ENCODE measurements at places on chromosomes 3 and 15.

GRCh38 chr15:38879909-38880471, 315.4 kb upstream of the RASGRP1 start:
- no peak for DNase-seq

- DNase-seq = no peak
Observed at GRCh38 chr3:60250206-60250605, 1001.0 kb downstream of the FHIT start.

GRCh38 chr3:44987332-44987731, 11.3 kb downstream of the EXOSC7 start:
- no peak for DNase-seq

DNA sequence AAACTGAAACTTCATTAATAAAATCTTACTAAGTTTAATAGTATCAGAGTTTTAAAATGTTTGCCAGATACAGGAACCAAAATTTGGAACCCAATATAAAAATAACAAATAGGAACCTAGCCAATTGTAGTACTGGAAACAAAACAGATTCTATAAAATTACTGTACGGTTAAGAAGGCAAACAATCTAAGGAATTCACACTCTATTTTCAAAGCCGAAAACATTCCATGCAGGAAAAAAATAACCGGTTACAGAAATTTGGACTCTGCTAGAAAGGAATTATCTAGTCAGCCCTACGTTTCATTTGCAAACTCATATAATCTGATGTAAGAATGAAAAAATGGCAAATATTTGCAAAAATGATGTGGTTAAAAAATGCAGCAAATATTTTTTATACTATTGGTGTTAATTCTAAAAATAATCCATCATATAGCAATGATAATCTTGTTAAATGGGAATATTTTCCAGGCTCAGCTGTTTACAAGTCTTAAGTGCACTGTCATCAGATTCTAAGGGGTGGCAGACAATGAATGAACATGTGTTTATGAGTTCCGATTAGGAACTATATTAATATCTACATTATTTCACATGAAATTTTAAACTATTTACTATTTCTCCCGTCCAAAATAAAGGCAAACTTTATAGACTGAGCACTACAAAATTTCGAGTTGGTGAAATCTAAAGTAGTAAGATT, 58.1 kb downstream of the DCBLD2 start:
- no peak for DNase-seq

DNA sequence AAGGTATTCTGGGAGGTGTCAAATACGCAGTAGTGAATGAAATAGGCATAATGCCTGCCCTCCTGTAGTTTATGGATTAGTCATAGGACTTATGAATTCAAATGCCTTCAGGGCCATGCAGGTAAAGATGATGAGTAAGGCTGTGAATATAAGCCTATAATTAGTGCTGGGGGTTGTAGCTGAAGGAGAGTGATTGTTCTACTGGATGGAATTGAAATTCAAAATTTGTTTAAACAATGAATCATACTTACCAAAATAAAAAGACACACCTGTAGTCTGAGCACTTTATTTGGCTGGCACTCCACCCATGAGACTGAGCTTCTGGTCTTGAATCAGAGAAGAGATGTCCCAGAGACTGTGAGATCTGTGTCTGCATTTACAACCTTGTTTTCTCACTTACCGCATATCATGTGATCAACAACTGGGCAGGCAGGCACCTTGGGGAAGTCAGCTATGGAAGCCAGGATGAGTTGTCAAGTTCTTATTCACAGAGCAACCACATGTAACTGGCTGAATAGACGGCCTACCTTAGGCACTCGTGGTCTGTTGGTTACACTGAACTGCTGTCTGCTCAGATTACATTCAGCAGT, 291.8 kb downstream of the NAALADL2 start:
- no peak for DNase-seq

DNA sequence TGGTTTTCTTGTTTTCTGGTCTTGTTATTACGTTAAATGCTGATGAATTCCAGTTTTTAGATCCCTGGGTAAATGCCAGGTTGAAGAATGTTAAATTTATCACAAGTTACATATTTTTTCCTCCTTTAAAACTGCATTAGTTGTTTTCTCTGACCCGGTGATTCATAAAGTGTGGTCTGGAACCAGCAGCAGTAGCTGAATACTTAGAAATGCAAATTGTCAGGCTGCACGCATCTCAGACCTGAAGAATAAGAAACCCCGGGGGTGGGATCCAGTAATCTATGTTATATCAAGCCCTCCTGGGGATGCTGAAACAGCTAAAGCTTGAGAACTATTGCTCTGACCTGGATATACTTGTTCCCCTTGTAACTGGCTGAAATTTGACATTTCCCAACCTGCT, 69.1 kb downstream of the PEX5L start:
- no peak for DNase-seq

DNA sequence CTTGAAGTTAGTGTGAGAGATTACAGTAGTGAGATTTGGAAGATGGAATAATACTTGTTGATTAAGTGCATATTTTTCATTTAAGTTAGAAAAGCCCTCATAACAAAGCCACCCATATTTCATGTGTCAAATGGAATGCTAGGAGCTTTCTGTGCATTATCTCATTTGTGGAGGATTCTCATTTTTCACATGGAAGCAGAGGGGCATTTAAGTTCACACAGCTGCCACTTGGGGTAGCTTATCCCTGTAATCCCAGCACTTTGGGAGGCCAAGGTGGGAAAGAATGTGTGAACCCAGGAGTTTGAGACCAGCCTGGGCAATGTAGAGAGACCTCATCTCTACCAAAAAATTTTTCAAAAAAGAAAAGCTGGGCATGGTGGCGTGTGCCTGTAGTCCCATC, 55.2 kb downstream of the RAB7A start:
- no peak for DNase-seq

DNA sequence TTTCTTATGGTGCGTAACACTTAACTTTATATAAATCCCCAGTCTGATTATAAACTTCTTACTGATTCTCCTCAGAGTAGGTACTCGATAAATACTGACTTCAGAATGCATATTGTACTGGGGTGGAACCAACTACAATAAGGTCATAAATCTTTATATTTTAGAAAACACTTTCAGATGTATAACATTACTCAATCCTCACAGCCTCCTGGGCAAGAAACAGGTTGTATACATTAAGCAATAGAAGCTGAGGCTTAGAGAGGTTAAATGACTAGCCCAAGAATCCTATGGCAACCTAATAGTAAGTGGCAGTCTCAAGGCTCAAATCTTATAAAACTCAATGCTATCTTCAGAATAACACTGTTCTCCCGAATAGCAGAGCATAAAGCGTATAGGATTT, 9.1 kb downstream of the VPS13C start:
- DNase-seq = no peak

DNA sequence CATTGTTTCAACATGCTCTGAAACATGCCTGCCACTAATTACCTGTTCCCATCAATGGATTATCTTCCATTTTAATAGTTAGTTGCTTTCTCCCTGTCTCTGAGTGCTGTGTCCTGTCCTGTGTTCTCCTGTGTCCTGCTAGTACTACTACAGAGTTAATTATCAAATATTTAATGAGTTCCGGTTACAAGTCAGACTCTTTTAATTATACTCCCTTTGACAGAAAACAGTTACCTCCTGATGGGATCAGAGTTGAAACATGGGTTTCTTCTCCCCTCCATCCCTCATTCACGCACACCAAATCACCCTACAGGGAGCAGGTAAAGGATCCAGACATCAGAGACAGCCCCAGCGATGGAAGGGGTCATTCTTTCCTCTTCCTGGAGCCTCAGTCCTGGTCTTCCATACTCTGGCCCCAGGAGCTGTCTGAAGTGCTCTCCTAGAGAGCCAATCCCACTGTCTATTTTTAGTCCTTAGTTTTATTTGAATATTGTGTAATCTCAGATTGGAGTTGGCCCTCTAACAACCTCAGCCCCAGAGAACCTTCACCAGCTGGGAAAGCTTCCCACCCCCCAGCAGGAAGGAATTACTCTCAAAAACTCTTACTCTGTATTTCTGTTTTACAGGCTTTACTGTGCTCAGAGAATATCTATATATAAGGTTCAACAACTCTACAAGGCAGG, 137.0 kb upstream of the C2CD4B start:
- no peak for DNase-seq

DNA sequence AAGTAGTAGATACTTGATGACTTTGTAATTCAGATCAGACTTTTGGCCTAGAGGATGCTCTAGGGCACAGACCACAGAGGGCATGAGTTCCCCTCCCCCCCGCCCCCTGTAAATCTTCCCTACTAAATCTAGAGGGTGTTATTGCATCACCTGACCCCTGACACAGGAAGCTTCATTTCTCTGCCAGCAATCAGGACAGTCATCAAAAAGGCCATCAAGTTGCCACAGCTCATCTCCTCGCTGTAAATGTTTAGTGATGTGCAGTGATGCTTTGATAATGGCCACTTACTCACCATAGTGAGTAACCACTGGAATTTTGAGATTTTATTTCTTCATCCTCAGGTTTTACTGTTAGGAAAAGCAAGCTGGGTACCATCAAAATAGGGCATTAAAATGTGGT, 289.2 kb upstream of the CHRM5 start:
- no peak for DNase-seq

DNA sequence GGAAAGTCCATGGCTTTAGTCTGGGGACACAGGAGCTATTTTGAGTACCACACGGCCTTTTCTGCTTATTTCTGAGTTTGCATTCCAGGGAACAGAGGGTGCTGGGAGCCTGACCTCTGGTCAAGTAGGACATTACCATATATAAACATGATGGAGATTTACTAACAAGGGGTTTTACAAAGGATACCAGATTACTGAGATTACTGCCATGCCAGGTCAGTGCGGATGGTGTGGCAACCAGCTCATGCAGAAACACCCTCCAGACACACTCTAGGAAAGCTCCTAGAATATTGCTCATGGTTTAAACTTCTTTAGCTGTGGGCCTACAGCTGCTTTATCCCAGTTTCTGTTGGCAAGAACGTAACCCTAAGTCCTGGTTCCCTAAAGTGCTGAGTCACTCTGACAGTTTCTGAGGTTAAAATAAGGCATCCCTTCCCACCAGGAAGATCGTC, 54.3 kb upstream of the AGTR1 start:
- no peak for DNase-seq

DNA sequence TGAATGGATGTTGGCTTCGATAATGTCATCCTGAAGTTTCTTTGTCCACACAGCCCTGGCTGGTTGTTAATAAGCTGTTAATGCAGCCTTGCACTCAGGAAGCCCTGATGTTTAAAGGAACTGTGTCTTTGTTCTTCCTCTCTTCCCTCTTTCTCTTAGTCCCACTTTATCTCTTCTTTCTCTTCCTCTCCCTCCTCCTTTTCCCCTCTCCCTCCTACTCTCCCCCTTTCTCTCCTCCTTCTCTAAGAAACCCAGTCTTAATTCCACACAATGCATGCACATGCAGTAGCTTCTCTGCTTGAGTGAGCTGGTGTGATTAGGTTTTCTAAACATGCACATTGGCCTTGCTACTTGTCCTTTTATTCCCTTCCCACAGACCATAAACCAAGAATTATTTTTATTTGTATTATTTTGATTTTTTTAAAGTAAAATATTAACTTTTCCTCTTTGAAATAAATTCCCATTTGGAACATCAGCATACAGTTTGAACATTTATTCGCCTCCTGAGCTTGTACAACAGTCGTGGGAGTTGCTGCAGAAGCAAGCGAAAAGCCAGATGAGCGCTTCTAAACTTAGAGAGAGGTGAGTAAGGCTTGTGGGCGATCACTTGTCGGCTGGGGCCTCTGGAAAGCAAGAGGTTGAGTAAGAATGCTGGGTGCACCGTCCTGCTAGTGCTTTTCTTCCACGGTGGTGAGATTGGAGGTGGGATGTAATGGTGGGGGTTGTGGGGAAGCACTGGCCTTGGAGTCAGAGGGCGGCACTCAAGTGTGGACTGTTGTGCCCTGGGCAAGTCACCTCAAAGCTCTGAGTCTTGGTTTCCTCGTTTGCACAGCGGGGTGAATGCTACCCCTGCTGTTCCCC, 7.2 kb downstream of the GHRL start:
- no peak for DNase-seq

DNA sequence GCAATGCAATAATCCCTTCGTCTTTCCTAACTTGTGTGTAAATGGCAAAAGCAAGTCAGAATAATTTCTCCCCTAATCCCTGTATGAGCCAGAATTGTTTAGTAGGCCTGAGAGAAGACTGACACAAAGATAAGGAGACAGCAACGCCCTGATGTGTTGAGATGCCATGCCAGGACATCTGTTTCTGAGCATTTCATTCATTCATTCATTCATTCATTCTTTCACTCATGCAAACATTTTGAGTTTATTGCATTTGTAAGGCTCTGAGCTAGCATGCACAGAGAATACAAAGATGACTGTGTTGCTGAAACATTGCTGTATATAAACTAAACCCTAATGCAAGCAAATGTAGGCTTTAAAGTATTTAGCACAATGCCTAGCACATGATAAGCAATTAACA, 127.4 kb downstream of the TMCC1 start:
- DNase-seq = no peak

DNA sequence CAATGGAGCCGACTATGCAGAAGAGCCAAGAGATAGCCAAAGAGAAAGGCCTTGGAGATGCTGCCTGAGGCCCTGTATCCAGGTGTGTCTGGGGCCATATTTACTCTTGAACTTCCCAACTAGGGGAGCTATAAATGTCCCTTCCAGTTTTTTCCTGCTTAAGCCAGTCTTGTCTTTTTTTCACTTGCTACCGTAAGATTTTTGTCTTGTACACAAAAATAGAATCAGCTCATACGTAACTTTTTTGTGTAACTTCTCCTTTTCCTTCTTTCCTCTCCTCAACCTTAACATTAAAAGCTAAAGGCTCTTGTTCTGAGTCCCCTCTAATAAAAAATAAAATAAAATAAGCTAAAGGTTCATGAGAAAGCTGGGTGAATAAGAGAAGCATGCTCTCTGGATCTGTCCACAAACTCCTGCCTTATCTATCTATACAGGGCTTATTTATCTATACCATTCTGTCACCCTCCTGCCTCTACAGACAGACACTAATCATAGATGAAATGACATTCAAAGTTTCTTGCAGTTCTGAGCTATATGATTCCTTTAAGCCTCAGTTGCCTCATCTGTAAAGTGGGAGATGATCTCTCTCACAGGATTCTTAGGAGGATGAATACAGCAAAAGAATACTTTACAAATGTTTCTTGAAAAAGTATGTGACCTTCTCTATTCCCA, 4.6 kb downstream of the SUMF1 start:
- no peak for DNase-seq

- DNase-seq = no peak
Observed at GRCh38 chr3:142355692-142356091, 92.1 kb downstream of the XRN1 start.

DNA sequence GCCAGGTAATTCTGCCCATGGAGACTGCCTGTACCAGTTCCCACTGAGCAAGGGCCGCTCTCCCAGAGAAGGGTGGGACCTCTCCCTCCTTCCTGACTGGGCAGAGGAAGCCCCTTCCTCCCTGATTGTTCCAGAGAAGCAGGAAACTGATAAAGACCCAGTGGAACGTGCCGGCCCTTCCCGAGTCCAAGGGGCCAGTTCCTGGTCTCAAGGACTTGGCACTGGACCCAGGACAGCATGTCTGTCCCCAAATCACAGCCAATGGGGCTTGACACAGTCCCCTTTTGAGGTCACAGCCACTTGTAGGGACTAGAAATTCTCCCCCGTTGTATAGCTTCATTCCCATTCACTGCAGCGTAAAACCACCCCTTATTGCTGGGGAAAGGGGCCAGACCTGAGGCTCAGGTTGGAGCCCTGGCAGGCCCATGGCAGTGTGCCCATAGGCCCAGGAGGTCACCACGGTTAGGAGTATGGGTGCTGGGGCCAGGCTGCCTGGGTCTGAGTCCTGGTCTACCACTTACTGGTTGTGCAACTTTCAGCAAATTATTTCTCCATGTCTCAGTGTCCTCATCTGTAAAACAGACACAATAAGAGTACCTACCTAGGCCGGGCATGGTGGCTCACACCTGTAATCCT, 18.1 kb downstream of the CSRNP1 start:
- no peak for DNase-seq
